ENCODE measurements at places on chromosomes 7 and 10. TPM values are rescaled to one million over a fixed set of nuclear protein-coding genes. Genes with fewer than 3 reads are reported as not detected.

The DIP2C gene
- 9.7 TPM for total RNA-seq

The RTKN2 gene
- total RNA-seq = 0.95 TPM

The GPR37 gene
- total RNA-seq = 0.57 TPM

The DKK1 gene
- 538 TPM for total RNA-seq

The LEP gene
- not detected for total RNA-seq

The ASAH2B gene
- 5.3 TPM for total RNA-seq

The LBX1 gene
- total RNA-seq = not detected

The CRHR2 gene
- 0.05 TPM for total RNA-seq

The PLEKHS1 gene
- 0.06 TPM for total RNA-seq

The FAM221A gene
- total RNA-seq = 0.46 TPM
